ENCODE measurements at places on chromosomes 2 and 18.

DNA sequence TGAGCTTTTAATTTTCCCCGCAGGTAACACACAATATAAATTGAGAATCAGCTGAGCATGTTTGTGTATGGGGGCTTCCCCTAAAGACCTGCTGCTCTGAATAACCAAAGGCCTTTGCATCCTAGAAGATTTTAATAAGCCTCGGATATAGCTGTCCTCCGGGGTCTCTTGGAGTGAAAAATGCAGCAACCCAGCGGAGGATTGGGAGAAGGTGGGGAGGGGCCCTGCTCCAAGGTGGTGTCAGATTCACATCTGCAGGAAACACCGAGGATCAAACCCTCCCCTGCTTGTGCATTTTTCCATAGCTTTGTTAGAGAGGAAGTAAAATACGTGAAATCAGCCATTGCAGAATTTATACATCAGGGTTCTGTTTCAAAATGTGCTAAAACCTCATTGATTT lies 63.0 kb upstream of the OTOF start:
- H3K4me1 ChIP-seq: no peaks in the 10 kb centered on the region
- no peak for DNase-seq
- H3K4me3 ChIP-seq: no peak overlapping the region
- no peaks in the 10 kb centered on the region for H3K27me3 ChIP-seq

DNA sequence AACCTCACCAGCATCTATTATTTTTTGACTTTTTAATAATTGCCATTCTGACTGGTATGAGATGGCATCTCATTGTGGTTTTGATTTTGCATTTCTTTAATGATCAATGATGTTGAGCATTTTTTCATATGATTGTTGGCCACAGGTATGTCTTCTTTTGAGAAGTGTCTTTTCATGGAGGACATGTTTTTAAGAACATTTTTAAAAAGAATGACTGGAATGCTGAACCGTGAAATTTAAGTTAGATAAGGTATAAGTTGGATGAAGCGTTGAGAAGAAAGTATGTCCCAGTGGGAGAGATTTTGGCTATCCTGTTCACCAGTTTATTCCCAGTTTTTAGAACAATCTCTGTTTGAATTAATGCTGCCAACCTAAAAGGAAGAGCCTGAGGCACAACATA lies 365.9 kb downstream of the CELF4 start:
- DNase-seq: no peak
- H3K27me3 ChIP-seq: no peaks in the 10 kb centered on the region
- H3K27ac ChIP-seq: no peak overlapping the region
- H3K4me3 ChIP-seq: no peak overlapping the region

DNA sequence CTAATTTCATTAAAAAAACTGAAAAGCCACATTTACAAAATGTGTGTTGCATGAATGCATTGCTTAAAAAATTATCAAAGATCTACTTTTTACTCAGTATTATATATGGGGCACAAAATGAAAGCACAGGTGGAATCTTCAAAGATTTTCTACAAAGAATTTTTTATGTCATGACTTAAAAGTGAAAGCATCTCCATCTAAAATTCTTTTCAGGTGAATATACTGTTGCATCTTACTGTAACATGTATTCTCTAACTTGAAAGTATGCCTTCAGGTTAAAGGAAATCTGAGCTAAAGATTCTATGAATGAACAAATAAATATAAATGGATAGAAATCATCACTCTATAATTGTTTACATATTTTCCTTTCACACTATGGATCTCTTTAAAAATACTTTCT lies 66.8 kb upstream of the WDR75 start:
- H3K36me3 ChIP-seq: no peaks in the 10 kb centered on the region
- DNase-seq: no peak
- no peak overlapping the region for H3K4me3 ChIP-seq
- H3K27me3 ChIP-seq: no peaks in the 10 kb centered on the region
- H3K4me1 ChIP-seq: no peaks in the 10 kb centered on the region

DNA sequence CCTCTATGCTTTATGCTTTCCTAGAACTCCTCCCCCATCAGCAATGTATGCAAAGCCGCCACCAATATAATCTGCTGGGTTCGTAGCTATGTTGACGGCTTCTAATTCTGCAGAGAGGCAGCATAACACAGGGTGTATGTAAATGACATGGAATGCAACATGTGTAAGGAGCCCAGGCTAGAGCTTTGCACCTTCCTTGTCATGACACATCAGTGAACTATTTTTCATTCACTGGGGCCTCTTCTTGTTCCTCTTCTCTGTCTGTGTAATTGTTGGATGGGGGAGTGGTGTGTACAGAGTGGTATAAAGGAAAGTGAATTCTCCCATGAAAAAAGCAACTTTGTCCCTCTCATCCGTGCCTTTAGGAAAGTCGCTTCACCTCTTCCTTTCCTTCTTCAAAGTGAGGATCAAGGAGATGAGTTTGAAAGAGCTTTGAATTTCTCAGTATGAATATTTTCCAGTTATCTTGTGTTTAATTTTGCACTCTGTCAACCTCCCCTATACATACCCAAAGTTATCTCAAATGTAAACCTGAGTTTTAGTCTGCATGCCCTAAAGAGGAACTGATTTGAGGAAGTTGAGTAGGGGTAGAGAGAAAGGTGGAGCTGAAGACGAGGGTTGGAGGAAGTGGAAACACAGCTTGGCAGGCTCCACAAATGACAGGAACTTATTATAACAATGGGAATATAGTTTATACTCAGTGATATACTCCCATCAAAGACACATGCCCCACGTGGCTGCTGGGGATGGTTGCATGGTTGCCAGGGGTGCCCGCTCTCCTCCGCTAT lies 74.9 kb upstream of the ARL4C start:
- no peaks in the 10 kb centered on the region for H3K4me1 ChIP-seq
- DNase-seq: no peak
- H3K4me3 ChIP-seq: no peak overlapping the region
- H3K27me3 ChIP-seq: no peaks in the 10 kb centered on the region

DNA sequence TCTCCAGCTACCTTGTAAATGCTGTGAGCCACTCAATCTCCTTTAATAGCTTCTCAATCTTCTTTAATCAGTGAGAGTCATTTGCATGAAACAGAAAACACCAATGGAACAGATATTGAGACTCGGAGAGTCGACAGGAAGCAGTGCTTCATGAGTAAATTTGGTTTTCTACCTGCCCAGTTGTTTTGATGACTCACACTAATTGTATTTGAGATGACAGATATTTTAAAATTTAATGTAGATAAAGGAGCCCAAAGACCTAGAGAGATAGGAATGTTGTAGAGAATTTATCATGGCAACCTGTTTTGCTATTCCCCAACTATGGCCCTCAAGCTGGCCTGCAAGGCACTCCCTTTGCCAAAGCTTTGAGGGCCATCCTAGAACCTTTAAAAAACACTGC lies 119.1 kb downstream of the CDC42EP3 start:
- H3K4me3 ChIP-seq: no peak overlapping the region
- no peaks in the 10 kb centered on the region for H3K27me3 ChIP-seq
- H3K36me3 ChIP-seq: no peaks in the 10 kb centered on the region
- no peaks in the 10 kb centered on the region for H3K4me1 ChIP-seq
- no peak for DNase-seq

DNA sequence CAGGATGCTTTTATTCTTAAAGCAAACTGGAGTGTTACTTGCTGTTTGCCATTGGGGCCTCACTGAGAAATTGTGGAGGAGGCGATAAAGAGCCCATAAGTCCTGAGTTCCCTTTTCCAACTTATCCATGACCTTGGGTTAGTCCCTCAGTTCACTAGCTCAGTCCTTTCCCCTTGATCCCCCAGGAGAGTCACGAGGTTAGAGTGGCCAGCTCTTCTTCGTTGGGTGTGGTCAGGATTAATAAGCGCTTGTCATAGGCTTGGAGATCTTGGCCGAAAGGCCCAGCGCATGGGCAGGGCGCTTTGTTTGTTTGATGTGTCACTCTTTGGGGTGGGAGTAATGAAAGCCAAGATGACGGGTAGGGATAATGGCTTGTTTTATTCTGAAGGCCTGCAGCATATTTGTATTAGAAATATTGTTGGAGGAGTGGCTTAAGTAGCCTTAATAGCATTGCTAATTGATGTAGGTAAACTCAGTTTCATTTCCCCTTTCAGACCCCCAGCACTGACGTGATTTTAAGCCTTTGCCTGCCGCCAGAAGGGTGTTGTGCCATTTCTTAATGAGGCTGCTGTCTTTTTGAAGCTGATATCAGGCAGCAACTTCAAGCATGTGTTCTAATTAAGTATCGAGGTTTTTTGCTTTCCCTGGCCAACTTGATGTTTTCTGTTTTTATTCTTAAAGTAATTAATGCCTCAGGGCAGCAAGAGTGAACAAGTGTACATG lies 15.7 kb downstream of the GRHL1 start:
- no peaks in the 10 kb centered on the region for H3K4me1 ChIP-seq
- H3K36me3 ChIP-seq: no peaks in the 10 kb centered on the region
- H3K4me3 ChIP-seq: no peak overlapping the region
- no peak overlapping the region for H3K27ac ChIP-seq
- no peaks in the 10 kb centered on the region for H3K27me3 ChIP-seq

- no peak within 1 kb of the TSS for H3K27ac ChIP-seq
- H3K4me3 ChIP-seq: no peak within 1 kb of the TSS
- H3K4me1 ChIP-seq: no peaks in the 10 kb centered on the region
Measured at GRCh38 chr2:95274291-95275150, at the start of gene PROM2. TSS of gene PROM2 (plus strand) at chr2:95274449. CDS start at chr2:95274586, 137 bp downstream.

GRCh38 chr18:3773303-3773702 lies 323.3 kb downstream of the TGIF1 start:
- H3K27ac ChIP-seq: no peak overlapping the region
- no peaks in the 10 kb centered on the region for H3K27me3 ChIP-seq
- no peaks in the 10 kb centered on the region for H3K36me3 ChIP-seq
- no peak for DNase-seq
- peaks cover 4% of the 10 kb centered on the region for H3K4me1 ChIP-seq

- peak; percentile 21 for DNase-seq
- no peak within 1 kb of the TSS for H3K27ac ChIP-seq
- peaks cover 22% of the 10 kb centered on the region for H3K4me1 ChIP-seq
- peak within 1 kb of the TSS; percentile 15 for H3K4me3 ChIP-seq
- no peaks in the 10 kb centered on the region for H3K27me3 ChIP-seq
Measured at GRCh38 chr2:218166791-218167190, at the start of gene CXCR1. TSS of gene CXCR1 (minus strand) at chr2:218166962. CDS start at chr2:218165211, 1,751 bp downstream.

GRCh38 chr18:26863122-26863879 lies 2.2 kb downstream of the AQP4 start:
- DNase-seq: no peak
- H3K36me3 ChIP-seq: no peaks in the 10 kb centered on the region
- H3K4me3 ChIP-seq: no peak overlapping the region
- H3K4me1 ChIP-seq: no peaks in the 10 kb centered on the region

- H3K27ac ChIP-seq: no peak overlapping the region
- no peaks in the 10 kb centered on the region for H3K27me3 ChIP-seq
- no peaks in the 10 kb centered on the region for H3K4me1 ChIP-seq
- H3K36me3 ChIP-seq: peaks cover 46% of the 10 kb centered on the region
Measured at GRCh38 chr2:127330753-127331152, 36.8 kb upstream of the ERCC3 start.
